ENCODE measurements at places on chromosomes 1 and 21. TPM values are rescaled to one million over a fixed set of nuclear protein-coding genes. Genes with fewer than 3 reads are reported as not detected.

Gene LRRC53
- total RNA-seq: not detected

Gene RBM15
- 28.2 TPM for total RNA-seq

Gene OR10Z1
- not detected for total RNA-seq

Gene LRRC40
- total RNA-seq: 24.6 TPM

Gene SOAT1
- total RNA-seq: 34.2 TPM

Gene SELP
- not detected for total RNA-seq

Gene RASSF5
- total RNA-seq: 4.2 TPM

Gene DPYD
- 1.4 TPM for total RNA-seq

Gene FCRL6
- not detected for total RNA-seq

Gene OR10J1
- total RNA-seq: not detected

Gene H3-3A
- total RNA-seq: 353 TPM

Gene CFAP141
- not detected for total RNA-seq

Gene FCRLB
- 2.6 TPM for total RNA-seq

Gene TMEM200B
- total RNA-seq: 2.9 TPM

DNA sequence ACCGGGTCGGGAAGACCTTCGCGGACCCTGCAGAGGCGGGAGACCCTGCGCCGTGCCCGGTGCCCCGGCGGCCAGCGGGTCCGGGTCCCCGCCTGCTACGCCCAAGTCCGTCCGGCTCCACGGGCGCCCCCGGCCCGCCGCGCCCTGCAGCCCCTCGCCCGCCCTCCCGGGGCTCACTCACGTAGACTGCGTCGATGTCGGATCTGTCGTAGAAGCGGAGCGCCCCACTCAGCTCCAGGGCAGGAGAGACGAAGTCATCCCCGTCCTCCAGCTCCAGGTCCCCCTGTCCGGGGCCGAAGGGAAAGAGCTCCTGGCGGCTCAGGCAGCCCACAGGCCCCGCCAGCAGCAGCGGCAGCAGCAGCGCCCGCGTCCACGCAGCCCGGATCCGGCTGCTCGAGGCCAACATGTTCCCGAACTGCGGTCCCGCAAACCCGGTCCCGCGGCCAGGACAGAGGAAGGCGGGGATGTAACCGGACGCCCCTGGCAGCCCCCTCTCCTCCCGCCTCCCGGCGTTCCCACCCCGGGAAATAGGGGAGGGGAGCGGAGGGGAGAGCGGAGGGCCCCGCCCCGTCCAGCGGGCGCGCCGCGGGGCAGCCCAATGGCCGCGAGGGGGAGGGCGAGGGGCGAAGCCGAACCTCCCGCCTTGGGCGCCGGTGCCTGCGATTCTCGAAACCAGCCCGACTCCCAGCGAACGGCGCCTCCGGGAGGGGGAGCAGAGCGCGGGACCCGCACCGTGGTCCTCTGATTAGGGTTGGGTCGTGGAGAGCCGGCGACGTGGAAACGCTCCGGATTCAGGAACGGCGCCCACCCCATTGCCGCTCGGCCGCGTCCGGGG is at the start of gene NID1:
TSS of gene NID1 (minus strand) at position 417 of the 835 bp plus-strand sequence. CDS start at position 406, 11 bp downstream.
- no peak for DNase-seq

DNA sequence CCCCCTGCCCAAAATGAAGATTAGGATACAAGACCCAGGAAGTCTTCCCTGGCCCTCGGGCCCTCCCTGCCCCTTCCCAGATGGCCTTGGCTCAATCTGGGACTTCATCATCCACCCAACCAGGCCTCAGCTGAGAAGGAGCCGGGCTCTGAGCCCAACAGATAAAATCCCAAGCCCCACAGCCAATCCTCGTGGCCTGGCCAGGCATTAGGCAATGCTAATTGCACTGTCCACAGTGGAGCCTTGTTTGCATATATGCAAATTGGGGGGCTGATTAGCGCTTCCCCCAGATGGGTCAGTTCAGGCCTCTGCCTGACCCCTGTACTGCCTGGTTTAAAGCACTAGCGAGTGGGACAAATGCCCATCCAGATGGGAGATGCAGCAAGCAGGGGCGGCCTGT is 34.9 kb downstream of the IGSF21 start:
- no peak for DNase-seq

GRCh38 chr1:162363823-162364222 is 12.8 kb downstream of the SPATA46 start:
- no peak for DNase-seq

- no peak for DNase-seq
Measured at GRCh38 chr1:174761335-174761734, 238.4 kb upstream of the CACYBP start.

GRCh38 chr1:204029016-204029415 is 43.9 kb upstream of the SOX13 start:
- DNase-seq: no peak

DNA sequence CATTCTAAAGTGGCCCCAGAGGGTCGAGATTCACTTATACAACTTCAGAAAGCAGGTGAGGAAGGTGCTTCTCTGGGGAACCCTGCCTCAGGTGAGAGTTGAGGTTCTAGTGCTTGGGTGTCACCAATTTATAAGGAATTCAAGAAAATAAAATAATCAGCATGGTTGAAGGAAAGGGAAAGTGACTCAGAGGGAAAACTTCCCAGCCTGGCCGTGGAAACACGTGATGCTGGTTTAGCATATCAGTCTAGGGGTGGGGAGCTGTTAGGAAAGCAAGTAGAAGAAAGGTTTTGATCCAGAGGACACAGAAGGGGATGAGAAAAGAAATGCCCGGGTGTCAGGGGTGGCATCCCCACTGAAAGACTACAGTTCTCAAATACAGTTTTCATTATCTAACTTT is 37.7 kb upstream of the TMEM125 start:
- DNase-seq: no peak

- DNase-seq: no peak
Measured at GRCh38 chr1:20980051-20980450, 192.9 kb upstream of the HP1BP3 start.

GRCh38 chr1:32798191-32798590 is 19.0 kb downstream of the YARS1 start:
- no peak for DNase-seq

DNA sequence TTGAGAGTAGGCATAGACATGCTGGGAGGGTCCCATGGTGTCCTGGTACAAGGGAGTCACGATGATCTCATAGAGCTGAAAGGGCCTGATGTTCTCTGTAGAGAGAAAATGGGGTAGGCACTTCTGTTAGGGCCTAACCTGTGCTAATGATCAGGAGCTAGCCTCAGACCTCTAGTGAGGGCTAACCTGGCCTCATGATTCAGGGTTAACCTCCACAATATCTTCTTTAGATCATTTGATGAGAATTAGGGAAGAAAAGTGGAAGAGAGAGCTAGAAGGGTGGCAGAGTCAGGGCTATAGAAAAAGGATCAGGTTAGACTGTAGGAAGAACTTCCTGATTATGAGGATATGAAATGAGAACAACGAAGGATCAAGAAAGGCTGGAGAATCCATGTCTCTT is 5.0 kb upstream of the MRPS15 start:
- no peak for DNase-seq

DNA sequence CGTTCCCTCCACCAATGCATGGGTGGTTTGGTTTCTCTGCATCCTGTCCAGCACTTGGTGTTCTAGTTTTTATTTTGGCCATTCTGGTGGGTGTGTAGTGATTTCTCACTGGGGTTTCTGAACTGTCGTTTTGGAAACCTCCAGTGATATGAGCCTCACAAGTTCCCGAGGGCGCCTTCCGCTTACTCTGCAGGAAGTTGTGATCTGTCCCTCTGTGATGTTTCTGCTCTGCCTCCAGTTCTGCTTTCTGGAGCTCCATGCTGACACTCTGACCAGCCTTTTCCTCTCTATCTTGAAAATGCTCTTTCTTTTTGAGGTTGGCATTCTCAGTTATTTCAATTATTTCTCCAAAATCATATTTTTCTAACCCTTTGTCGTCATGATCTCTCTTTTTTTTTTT is 111.6 kb downstream of the PLD5 start:
- no peak for DNase-seq

DNA sequence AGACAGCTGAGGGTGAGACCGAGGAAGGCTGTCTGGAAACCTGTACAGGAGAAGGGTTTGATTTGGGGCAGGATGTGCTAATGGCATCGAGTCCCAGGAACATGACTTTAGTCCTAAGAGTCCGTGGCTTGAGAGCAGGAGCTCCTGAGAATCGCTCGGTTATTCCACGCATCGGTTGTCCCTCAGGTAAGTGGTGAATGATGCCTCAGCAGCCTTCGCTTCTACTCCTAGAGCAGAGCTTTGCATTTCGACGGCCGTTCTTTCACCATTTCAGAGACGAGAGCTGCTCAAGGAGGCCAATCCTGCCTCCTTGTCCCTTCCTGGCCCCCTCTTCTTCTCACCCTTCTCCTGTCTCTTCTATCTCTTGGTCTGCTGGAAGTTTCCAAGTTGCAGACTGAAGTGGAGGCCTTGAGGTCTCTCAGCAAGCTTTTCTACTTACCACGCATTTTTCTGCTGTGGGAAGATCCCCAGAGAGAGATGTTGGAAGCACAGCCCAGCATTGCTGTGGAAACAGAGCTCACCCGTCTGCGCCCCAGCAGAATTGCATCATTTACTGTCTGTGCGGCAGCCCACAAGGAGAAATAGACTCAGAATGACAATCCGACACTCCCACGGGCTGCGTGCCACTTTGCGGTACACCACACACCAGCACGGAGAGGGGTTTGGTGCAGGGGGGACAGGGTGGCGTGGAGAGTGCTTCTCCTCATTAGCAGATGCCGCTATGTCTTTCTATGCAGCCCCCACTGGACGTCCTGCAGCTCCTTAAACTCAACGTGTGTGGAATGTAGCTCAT is 270.7 kb upstream of the C1orf174 start:
- DNase-seq: no peak

DNA sequence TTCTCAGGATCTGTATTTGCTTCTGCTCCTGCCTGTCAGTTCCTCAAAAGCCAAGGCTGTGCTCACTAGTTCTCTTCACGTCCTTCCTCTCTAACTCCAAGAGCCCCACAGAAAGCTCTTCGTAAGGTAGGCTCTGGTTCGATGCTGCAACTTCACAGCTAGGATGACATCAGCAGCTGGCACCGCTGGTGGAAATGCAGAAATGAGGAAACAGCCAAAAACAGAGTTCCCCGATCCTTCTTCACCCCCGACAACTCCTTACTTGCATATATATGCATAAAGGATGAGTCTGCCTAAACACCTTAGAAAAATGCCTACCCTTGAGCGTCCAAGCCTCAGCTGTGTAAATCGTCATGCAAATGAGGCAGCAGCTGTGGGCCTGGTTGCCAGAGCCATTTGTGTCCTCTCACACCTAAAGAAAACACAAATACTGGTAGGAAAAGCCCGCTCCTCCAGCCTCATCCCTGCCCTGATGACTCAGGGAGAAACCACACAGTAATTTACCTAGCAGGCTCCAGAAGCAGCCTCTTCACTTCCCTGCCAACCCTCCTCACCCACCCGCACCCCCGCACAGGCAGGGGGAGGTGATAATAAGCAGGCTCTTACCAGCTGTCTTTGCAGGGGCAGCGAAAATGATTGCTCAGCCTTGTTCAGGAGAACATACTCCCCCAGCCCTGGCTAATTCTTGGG is 28.2 kb downstream of the BATF3 start:
- peak; percentile 86 for DNase-seq

- no peak for DNase-seq
Measured at GRCh38 chr1:10146391-10146790, 64.0 kb upstream of the KIF1B start.

DNA sequence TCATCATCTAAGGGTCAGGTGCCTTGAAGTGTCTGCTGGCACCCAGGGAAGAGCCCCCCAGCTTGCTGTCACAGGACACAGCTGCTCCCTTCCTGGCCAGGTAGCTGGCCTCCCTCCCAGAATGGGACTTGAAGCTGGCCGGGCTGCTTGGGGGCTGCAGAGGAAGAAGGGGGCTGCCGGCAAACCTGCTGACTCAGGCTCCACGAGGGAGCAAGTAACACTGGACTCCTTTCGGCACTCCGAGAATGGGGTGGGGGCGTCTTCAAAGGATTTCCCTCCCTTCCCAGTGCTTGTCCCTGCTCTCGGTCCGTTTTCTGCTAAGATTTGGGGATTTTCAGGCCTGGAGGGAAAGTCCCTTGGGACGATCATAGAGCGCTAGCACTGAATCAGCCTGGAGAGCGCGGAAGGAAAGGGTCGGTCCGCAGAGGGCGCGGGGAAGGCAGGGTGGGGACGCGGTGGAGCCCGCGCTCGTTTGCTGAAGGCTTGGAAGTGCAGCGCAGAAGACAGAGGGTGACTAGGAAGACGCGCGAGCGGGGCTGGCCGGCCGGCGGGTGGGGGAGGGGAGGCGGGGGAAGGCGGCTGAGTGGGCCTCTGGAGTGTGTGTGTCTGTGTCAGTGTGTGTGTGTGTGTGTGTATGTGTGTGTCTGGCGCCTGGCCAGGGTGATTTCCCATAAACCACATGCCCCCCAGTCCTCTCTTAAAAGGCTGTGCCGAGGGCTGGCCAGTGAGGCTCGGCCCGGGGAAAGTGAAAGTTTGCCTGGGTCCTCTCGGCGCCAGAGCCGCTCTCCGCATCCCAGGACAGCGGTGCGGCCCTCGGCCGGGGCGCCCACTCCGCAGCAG is at the start of gene CSF1:
TSS of gene CSF1 (plus strand) at position 727 of the 840 bp plus-strand sequence. CDS start 175 bp downstream, outside the sequence.
- DNase-seq: no peak

GRCh38 chr1:18088077-18088594 is 19.5 kb upstream of the IGSF21 start:
- no peak for DNase-seq

GRCh38 chr21:33962290-33962689 is 46.7 kb upstream of the ATP5PO start:
- DNase-seq: no peak

GRCh38 chr1:1274299-1274930 is 761 bp upstream of the UBE2J2 start:
- DNase-seq: no peak

DNA sequence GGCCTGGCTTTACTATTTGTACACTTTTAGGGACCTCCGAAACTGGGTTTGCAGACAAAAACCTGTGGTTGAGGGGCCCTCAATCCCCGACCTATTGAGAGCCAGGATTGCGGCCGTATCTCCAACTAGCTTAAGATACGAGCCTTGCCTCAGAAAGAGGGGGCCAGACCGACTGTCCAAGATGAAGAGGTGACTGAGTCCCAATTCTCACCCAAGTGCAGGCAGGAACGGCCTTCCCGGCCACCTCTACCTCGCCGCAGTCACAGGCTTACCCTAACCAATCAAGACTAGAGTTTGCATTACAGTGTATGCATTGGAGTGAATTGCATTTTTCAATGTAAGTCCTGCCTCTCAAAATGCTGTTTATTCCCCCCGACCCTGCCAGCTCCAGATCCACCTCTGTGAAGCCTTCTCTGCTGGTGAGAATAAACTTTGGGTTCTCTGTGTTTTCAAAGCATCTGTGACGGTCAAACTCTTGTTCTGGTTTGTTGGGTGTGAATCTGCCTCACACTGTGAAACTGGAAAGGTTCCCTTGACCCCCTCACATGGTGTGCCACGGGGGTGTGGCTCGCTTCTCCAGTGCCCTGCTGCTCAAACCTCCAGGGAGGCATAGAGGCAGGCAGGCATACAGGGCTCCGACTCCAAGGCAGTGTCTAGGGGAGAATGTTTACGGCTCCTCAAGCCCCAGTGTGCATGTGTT is 62.2 kb upstream of the WLS start:
- no peak for DNase-seq

Measured in kidney epithelial cell (primary cell).